ENCODE measurements at places on chromosomes 1 and 21.

DNA sequence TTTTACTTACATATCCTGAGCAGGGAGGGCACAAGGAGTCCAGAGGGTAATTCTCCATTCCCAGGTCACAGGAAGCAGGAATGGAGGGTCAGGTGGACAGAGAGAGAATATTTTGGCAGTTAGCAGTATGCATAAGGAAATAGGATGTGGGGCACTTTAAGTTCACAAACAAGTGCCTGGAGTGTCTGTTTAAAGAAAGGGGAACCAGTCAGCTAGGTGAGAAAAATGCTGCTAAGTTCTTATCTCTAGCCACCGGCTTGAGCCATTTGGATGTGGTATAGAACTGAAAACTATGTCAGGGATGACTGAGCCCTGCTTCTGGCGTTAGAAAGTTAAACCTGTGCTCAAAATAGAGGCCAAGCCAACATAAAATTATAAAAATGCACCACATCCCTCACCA, 739.7 kb upstream of the NCAM2 start:
- DNase-seq = no peak

GRCh38 chr1:186494832-186495271, 33.9 kb upstream of the PDC start:
- no peak for DNase-seq

DNA sequence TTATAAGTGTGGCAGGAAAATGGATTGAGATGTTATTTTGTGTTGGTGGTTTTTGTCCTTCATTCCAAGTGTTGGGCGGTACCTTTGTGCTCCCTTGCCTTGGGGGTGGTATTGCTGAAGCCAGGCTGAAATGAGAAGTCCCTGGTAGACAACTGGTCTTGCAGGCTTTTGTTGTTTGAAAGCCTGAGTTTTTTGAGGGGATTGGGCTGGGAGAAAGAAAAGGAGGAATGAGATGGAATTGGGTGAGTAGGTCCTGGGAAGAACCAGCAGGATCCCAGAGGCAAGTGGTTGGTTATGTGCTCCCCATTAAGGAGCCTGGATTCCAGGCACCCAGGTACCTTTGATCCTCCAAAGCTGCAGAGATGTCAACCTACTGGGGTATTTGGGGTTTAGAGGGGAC, 93.7 kb upstream of the SLC2A1 start:
- DNase-seq = no peak

- no peak for DNase-seq
These were observed 11.2 kb upstream of the MX2 start for GRCh38 chr21:41350436-41351155.

- DNase-seq = peak; percentile 40
These were observed 25.8 kb downstream of the PRDM2 start for GRCh38 chr1:13725714-13726175.

GRCh38 chr1:150149271-150150132, at the start of gene PLEKHO1:
Gene PLEKHO1 (plus strand): TSS chr1:150149916. CDS start chr1:150150258, 342 bp downstream.
- DNase-seq = peak; percentile 93

GRCh38 chr1:187691439-187691838, 862.7 kb downstream of the PLA2G4A start:
- DNase-seq = no peak

DNA sequence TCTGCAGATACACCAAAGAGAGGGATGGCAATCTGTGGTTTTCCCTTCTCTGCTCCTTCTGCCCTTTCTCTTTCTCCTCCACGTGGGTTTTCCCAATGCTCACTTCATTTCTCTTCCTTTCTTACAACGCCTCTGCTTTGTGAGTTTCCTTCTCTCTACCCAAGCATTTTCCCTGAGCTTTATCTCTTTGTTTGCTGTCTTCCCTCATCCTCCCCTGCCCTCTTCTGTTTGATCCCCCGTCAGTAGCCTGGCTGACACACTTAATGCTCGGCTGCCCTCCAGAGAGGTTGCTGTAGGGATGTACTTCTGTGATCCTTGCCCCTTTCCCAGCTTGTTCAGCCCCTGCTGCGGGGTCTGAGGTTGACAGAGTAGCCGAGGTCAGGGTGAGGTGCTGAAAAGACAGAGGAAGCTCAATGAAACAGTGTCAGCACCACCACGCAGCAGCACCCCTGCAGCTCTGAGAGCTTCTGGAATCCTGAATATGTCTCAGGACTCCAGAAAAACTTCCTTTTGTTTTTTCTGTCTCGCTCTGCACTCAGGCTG, 6.0 kb downstream of the EDARADD start:
- DNase-seq = no peak

DNA sequence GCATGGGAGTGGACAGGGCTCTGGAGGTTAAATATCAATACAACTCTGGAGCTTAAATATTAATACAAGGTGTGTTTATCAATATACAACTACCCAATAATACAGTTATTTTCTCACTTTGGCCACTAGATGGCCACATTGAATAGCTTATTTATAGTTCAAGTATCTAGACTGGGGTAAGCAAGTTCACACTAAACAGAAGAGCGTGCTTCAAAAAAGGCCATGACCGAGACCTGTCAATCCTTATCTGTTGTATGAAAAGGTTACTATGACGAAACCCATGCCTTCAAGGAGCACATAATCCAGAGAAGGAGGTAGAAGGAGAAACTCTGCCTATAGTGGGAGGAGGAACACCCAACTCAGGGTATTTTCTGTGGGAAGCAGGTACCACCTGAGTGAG, 29.1 kb downstream of the CHML start:
- DNase-seq = peak; percentile 53

DNA sequence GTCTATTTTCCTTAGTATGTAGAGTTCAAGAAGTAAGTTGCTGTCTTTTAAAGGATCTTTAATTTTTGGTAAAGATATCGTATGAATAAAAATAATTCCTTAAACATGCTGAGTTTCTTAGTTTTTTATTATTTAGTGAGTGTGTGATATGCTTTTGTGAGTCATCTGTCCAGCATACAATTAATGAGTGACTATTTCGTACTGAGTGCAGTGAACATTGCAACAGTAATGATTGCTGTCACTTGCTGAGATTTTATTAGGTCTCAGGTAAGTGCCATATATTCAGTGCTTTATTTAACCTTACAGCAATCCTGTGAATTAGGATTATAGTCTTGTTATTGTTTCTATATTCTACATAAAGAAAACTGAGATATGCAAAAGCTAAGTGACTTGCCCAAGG, 22.6 kb downstream of the MIGA1 start:
- DNase-seq = no peak

- no peak for DNase-seq
These were observed 6.4 kb upstream of the LORICRIN start for GRCh38 chr1:153253076-153253475.

DNA sequence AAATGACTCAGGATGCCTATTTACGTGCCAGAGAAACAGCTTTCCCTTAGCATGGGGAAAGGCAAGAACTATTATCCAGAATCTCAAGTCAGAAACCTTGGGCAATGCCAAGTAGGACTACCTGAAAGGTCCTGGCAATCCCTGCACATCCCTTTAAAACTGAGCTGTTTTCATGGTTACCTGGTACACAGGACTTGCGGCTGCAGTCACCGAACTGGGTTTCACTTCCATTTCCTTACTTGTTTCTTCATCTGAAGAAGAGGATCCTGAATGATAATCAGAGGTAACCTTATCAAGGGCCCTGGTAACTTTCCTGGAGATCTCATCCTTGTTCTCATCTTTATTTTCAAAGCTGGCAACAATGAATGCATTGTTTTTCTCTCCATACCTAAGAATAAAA, 14.3 kb downstream of the BTG3 start:
- DNase-seq = no peak

DNA sequence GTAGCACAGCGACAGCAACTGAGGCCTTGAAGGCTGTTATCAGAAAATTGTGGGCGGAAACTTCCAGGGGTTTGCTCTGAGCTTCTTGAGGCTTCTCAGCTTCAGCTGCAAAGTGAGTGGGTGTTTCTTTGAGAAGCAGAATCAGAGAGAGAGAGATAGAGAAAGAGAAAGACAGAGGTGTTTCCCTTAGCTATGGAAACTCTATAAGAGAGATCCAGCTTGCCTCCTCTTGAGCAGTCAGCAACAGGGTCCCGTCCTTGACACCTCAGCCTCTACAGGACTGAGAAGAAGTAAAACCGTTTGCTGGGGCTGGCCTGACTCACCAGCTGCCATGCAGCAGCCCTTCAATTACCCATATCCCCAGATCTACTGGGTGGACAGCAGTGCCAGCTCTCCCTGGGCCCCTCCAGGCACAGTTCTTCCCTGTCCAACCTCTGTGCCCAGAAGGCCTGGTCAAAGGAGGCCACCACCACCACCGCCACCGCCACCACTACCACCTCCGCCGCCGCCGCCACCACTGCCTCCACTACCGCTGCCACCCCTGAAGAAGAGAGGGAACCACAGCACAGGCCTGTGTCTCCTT, at the start of gene FASLG:
TSS of gene FASLG (plus strand) at position 233 of the 583 bp plus-strand sequence. CDS start at position 332, 99 bp downstream.
- DNase-seq = no peak

GRCh38 chr1:75708910-75709309, 15.6 kb upstream of the ACADM start:
- no peak for DNase-seq

DNA sequence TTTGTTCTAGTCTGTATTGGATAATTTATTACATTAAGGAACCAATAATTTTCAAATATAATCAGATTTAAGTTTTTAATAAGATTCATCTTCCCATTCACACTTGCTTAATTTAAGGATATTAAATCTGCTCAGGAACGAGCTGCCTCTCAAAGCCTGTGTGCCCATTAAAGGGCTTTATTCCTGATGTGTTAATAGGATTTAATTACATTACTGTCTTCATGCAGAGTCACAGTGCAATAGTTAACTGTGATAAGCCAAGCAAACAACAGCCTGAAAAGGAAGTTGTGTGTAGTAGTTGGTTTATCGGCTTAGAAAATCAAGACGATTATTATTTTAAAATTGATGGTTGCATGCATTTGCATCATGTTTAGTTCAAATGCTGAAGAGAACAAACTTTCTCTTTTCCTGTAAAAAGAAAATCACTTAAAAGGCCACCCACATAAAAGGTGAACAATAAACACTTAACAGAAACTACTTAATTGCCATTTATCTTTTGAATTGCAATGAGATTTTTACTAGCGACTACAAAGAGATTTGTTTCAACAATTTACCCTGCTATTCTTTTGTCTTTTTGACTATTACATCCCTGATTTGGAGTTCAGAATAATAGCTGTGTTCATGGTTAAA, 174.6 kb downstream of the RWDD3 start:
- DNase-seq = peak; percentile 55

- no peak for DNase-seq
These were observed 65.7 kb downstream of the KCND3 start for GRCh38 chr1:111923766-111924165.

- DNase-seq = no peak
These were observed 14.4 kb upstream of the DIPK1A start for GRCh38 chr1:92975551-92976232.

GRCh38 chr1:239293350-239294110, 92.8 kb upstream of the CHRM3 start:
- DNase-seq = no peak

- no peak for DNase-seq
These were observed 65.1 kb upstream of the ID3 start for GRCh38 chr1:23624440-23624839.

- DNase-seq = no peak
These were observed 19.2 kb downstream of the S100A7 start for GRCh38 chr1:153441238-153441755.

DNA sequence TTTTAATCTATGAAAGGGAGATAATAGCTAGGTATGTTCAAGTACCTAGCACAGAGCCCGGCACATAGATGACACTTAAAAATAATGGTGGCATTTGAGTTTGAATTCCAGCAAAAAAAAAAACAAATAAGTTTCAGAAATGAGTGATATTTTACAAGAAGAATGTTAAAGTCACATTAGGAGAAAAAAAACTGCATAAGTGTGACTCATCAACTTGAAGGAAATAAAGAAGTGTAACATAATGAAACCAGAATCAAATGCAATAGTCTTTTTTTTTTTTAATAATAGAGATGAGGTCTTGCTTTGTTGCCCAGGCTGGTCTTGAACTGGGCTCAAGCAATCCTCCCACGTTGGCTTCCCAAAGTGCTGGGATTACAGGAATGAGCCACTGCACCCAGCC, 17.1 kb downstream of the DNASE2B start:
- no peak for DNase-seq

DNA sequence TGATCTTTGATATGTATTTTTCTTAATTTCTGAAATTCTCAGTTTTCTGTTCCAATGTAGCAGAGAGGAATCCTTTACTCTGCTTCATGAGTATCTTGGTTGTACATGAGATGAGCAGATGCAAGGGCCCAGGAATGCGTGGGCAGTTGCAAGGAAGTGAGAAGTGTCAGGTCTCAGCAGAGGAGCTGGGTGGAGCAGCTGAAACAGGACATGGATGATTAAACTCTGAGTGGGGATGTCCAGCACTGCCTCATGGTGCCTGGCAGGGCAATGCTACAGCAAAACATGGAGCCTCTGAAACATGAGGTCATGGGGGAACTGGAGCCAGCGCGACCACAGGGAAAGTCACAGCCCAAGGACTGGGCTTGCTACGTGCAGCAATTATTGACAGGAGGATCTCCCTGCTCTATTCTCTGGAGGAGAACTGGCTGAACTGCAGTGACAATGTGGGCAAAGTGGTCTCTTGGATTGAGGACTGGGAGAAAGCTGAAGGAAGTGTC, 48.4 kb downstream of the COLGALT2 start:
- DNase-seq = no peak

DNA sequence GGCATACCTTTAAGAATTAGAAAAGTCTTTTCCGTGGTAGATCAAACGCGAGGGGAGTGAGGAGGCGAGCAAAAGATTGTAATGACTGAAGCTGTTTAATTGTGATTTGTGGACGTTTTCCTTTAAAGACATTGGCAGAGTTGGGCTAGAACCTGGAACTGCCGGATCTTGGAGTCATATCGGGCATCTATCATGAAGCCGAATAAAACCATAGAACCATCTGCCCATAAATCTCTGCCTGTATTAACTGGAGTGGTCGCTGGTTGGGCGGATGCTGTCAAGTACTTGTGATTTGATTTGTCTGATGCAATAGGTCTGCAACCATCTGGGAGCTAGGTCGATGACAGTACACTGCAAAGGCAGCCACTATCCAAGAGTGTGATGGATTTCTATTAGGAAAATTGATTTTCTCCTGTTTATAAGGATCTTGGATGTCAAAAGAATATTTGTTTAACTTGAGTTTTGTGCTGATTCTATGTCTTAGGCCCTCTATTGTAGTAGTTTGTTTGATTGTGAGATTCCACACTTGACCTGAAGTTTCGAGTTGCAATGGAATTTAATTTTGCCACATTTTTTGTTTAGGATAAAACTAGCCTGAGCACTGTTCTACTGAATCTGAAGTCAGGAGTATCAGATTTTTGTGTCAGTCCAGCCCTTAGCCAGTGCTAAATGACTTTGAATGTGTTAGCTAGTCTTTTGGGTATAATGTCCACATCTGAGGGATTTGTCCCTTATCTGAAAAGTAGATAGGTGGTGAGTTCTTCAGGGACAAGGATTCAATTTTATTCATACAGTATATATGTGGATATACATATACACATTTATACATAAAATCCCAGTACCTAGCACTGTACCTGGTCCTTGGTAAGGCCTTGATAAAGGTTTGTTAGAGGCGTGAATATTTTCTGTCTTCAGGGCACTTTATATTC, 1.2 kb downstream of the SARS1 start:
- peak; percentile 72 for DNase-seq

- DNase-seq = peak; percentile 18
These were observed 42.5 kb upstream of the ACTRT2 start for GRCh38 chr1:2978691-2979190.

All from D341Med (cell line).